ENCODE measurements at places on chromosomes 11 and 22.

GRCh38 chr22:41302811-41303210, 1.5 kb downstream of the ZC3H7B start:
- no peak for DNase-seq

DNA sequence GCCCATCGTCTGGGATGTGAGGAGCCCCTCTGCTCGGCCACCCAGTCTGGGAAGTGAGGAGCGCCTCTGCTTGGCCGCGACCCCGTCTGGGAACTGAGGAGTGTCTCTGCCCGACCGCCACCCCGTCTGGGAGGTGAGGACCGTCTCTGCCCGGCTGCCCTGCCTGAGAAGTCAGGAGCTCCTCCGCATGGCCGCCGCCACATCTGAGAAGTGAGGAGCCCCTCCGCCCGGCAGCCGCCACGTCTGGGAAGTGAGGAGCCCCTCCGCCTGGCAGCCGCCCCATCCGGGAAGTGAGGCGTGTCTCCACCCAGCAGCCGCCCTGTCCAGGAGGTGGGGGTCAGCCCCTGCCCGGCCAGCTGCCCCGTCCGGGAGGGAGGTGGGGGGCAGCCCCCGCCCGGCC, 5.8 kb upstream of the OR5M8 start:
- no peak for DNase-seq

GRCh38 chr11:125638315-125638714, 13.4 kb downstream of the CHEK1 start:
- no peak for DNase-seq

DNA sequence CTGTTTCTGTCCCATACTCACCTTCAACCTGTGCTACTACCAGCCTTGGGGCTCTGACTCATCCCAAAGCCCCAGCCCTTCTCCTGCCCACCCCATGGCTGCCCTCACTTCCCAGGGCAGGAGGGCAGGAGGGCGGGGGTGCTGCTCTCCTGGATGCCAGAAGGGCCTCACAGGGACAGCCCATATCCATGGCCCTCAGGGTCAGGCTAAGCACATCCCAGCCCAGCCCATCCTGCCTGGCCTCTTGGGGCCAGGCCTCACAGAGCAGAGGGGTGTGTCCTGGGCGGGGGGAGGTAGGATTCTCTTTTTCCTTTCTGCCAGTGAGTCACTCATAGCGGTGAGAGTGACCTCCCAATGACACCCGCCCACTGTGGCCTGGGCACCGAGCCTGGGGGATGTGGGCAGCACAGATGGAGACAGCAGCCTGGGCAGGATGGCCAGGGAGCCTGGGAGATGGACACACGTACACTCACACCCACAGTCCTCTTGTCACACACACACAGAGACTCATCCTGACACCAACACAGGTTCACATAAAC, 2.4 kb downstream of the LTBP3 start:
- no peak for DNase-seq

GRCh38 chr11:117146521-117146920, 2.4 kb downstream of the PAFAH1B2 start:
- DNase-seq, result no peak

- no peak for DNase-seq
Observed at GRCh38 chr11:79082907-79083306, 357.9 kb downstream of the TENM4 start.

DNA sequence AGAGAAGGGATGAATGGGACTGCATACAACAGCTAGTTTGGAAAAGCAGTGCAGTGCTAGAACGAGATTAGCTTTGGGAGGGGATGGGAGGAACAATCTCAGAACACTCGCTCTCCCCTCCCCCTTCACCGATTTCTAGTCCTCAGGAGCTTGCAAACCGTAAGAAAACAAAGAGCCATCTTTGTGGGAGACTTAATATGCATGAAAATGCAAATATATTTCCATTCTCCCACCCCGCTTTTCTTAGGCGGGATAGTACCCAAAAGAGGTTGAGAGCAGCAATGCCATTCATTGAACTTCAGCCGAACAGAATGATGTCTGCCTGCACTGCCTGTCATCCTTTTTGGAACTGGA, 1.1 kb downstream of the SPINDOC start:
- DNase-seq, result no peak

DNA sequence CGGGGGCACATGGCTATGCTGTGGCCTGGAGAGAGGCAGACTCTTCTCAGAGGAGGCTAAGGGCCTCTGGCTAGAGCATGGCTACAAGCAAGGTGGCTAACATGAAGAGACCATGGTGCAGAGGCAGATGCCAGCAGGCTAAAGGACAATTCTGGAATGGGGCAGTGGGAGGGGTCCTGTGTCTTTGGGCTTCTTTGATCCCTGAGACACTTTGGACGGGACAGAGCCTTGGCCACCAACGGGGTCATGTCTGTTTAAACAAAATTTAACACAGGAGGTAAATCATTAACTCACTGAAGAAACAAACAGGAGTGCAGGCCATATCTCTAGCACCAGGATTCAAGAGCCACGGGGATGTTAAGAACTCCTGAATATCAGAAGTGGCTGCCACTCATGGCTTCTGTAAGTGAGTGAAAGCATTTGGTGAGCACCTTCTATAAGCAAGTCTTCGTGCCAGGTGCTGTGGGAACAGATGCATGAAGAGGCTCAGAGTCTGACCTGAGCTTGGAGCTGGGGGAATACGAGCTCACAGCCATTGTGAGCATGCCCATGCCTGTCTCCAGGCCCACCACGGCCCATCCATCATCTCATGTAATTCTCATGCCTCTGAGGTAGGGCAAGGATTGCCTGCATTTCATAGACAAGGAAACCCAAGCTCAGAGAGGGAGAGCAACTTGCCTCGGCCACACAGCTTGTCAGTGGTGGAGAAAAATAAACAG, 18.3 kb upstream of the ZNRF3 start:
- DNase-seq, result no peak

All from SIG-M5 (cell line).